ENCODE measurements at places on chromosomes 1 and 21.

- DNase-seq, result no peak
Measured at GRCh38 chr1:204477036-204477740, 17.4 kb downstream of the PIK3C2B start.

- DNase-seq, result peak; percentile 72
Measured at GRCh38 chr1:93616221-93616995, 65.2 kb downstream of the BCAR3 start.

GRCh38 chr1:186215636-186216035 is 159.4 kb downstream of the TPR start:
- DNase-seq, result no peak

DNA sequence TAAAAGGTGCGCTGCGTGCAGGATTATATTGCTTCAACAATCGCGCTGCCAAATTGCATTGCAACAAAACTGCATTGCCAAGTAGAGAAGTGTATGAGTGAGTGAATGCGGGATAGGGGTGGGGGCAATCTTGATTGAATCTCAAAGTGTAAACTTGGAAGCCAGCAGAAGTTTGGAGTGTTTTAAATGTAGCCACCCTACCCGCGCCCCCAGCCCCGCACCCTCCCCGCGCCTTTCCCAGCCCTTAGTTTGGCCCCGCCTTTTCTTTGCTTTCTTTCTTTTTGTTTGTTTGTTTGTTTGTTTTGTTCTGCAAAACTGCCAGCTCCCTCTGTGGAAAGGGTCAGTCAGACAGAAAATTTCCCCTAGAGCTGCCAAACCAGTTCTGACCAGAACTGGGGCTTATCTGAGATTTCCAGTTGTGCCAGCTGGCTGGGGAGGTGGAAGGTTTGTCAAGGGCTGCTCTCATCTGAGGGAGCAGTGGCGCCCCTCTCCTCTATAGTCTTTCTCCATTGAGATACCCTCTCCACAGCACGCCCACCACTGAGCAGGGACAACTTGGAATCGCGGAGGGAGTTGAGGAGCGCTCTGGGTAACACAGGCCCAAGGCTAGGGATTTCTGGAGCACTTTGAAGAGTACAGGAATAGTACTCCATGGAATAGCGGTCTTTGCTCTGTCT is 666 bp upstream of the BEND5 start:
- DNase-seq, result no peak

DNA sequence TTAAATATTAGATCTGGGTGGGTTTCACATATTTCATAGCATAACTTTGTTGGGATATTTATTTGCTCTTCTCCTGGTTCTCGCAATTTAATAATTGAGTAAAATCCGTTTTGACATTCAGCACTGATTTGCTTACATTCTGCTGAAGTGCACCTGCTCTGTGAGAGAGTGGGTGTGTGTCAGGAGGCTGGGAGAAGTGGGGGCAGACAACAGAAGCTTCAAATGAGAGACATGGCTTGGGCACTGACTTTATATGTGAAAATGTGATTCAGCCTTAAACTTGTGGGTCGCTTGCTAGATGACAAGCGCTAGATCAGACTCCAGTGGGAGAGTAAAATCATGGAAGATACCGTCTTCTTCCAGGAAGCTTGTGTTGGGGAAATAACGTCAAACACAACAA is 32.4 kb upstream of the KCNA2 start:
- no peak for DNase-seq

DNA sequence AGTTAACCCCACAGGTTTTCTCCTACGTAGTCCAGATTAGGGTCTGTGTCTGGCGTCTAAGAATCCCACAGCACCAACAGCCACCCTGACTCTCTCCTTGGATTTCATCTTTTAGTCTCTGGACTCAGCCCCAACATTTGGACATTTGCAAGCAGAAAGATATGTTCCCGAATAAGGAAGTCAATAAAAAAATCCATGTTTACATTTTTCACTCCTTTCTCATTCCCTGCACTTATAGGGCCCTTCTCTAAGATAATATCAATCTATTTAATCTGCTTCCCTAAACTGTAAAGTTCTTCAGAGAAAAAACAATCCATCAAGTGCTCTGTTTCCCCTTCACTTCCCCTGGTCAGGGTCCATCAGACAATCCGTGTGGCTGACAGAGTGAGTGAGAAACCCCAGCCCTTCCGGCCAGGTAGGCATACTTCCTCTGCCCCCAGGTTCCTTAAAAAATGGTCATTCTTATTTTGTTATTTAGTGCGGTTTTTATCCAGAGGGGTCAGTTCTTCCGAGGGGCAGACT is 105.9 kb upstream of the CDC42BPA start:
- no peak for DNase-seq

Data from NCI-H1436 treated with DMSO at 0.1 percent for 48 hours (cell line).